ENCODE measurements at places on chromosomes 6 and 20.

- DNase-seq, result no peak
Measured at GRCh38 chr20:53980031-53980465, 90.3 kb downstream of the BCAS1 start.

- DNase-seq, result no peak
Measured at GRCh38 chr6:24935366-24936152, at the start of gene RIPOR2. Gene RIPOR2, minus strand, starts transcription at chr6:24935960. Its CDS starts 62 bp downstream, at chr6:24935898.

DNA sequence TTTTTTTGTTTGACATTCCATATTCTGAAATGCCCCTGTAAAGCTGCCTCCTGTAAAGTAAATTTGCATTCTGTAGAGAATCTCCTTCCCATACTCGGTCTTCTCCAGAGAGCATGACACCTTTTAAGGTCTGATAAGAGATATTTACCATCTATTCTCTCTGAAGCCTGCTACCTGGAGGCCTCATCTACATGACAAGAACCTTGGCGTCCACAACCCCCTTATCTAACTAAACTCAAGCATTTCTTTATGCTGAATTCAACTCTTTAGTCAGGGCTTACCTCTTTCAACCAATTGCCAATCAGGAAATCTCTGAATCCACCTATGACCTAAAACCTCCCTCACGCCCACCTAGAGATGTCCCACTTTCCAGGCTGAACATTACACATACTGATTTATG lies 51.6 kb downstream of the FAM184A start:
- DNase-seq, result no peak

GRCh38 chr20:56409521-56409920 lies 2.5 kb upstream of the CASS4 start:
- no peak for DNase-seq

DNA sequence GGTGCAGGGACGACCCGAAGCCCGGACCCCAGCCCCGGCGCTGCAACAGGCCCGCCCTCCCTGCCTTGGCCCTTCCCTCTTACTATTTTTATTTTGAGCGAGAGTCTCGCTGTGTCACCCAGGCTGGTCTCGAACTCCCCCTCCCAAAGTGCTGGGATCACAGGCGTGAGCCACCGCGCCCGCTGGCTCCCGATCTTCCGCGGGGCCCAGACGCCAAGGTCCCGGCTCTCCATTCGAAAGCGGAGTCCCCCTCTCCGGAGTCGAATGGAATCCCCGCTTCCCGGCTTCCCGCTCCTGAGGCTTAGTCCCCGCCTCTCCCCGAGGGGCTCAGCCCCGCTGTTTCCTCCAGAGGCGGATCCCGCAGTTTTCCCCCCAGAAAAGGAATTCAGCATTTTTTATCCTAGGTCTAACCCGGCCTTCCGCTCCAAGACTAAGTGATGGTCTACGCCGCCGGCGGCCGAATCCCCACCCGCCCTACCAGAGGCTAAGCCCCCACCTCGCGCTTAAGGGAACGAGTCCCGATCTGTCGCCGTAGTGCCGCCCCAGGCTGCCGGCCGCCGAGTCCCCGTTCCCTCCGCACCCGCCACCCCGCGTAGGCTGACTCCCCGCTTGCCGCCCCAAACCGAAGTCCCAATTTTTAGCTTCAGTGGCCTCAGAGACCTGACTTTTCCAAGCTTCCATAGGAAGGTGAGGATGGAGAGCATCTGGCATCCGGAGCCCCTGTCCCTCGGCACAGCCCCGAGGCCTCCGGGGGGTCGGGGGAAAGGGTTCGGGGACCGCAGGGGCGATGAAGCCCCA lies 11.5 kb upstream of the TMC2 start:
- DNase-seq, result peak; percentile 29
